ENCODE measurements at places on chromosomes 11 and 22.

GRCh38 chr11:69145050-69145380 lies 10.7 kb upstream of the SMIM38 start:
- DNase-seq: no peak

DNA sequence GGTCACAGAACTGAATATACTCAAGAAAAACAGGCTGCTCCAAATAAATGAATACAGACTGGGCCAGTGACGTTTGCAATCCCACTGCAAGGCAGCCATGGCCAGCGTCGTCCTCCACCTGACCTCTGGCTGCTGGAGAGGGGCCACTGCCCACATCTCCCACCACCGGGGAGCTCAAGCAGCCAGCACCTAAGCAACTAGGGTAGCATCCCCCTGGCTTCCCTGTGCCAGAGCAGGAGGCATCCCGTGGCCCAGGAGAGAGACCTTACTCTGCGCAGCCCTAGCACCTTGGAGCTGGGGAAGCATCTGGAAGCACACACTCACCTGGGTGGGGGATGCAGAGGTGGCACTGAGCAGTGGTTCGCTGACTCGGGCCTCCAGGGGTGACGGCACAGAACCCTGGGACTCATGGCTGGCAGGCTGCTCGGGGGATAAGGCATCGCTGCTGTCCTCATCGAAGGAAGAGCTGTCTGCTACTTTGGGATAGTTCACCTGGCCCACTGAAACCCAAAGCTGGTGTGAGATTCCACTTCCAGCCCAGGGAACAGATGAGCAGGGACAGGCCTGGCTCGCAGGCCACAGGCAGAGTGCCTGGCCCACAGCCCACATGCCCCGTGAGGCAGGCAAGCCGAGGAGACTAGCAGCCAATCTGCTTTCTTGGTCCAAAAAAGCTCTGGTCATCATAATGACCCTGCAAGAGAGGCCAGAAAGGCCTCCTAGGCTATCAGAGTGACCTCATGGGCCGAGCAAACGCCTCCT lies 53.7 kb downstream of the SGSM3 start:
- no peak for DNase-seq

DNA sequence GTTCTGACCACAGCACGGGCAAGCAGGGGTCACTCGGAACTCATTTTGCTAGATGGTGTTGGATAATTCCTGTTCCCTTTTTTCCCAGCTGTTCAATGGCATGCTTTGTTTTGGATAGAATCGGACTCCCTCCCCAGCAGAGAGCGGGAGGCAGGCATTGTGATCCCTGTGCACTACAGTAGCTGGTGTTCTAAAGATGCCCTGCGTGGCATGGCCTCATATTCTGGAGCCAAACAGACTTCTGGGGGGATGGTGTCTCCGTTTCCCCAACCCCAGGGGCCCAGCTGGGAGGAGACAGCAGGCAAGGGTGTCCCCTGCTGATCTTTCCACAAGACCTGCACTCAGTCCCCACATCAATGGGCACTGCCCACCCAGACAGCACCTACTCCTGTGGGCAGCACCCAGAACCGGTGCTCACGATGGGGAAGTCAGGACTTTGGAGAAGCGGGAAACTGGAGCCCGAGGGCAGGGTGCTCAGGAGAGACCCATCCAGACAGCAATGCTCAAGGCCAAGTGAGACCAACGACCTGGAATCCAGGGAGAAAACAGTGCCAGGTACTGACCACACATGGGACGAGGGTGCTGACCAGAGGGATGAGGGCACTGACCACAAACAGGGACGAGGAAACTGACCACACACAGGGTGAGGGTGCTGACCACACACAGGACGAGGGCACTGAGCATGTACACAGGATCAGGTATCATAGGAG lies 934.9 kb downstream of the BRD1 start:
- no peak for DNase-seq

GRCh38 chr22:38924347-38924952 lies 33.0 kb upstream of the APOBEC3A start:
- peak; percentile 78 for DNase-seq

GRCh38 chr22:39350757-39351688 lies 1.2 kb downstream of the SYNGR1 start:
- DNase-seq: no peak

- peak; percentile 68 for DNase-seq
Measured at GRCh38 chr22:20238901-20239675, 29.0 kb downstream of the RTN4R start.

DNA sequence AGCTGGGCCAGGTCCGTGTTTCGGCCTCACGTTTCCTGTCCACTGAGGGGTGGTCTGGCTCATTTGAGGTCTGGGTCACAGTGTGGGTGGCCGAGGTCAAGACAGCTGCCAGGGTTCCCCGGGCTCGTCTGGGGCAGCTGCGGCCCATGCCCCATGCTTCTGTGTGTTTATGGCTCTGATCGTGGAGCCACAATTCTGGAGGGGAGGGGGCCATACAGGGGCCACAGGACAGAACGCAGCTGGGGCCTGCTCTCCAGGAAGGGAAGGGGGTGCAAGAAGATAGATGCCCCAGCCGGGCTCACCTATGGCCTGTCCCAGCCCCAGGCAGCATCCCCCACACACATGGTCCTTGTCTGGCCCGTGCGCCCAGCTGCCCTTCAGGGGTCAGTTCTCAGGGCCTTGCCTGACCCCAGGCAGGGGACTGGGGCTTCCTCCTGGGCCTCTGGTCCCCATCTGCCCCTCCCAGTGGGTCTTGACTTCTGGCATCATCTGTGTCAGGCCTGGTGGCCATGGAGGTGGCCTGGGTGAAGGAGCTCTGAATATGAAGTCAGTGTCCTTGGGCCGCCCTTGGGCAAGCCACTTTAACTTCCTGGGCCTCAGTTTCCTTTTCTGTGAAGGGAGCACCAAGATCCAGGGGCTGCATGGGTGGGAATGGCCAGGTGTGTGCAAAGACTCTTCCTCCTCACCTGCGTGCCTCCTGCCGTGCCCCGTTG lies 8.4 kb downstream of the TSPAN32 start:
- DNase-seq: no peak

- DNase-seq: no peak
Measured at GRCh38 chr22:33894515-33894914, 25.8 kb downstream of the LARGE1 start.

DNA sequence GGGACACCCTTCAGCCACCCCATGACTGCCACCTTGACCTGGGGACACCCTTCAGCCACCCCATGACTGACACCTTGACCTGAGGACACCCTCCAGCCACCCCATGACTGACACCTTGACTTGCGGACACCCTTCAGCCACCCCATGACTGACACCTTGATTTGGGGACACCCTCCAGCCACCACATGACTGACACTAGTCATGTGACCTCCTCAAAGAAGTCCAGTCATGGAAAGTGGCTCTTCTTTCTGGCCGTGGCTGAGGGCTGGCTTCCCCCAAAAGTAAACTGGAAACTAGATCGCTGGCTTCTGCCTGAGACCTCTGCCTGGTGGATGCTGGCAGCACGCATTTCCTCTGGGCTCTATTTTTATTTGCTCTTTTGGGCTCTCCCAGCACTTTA lies 28.4 kb downstream of the ARFGAP2 start:
- DNase-seq: no peak

DNA sequence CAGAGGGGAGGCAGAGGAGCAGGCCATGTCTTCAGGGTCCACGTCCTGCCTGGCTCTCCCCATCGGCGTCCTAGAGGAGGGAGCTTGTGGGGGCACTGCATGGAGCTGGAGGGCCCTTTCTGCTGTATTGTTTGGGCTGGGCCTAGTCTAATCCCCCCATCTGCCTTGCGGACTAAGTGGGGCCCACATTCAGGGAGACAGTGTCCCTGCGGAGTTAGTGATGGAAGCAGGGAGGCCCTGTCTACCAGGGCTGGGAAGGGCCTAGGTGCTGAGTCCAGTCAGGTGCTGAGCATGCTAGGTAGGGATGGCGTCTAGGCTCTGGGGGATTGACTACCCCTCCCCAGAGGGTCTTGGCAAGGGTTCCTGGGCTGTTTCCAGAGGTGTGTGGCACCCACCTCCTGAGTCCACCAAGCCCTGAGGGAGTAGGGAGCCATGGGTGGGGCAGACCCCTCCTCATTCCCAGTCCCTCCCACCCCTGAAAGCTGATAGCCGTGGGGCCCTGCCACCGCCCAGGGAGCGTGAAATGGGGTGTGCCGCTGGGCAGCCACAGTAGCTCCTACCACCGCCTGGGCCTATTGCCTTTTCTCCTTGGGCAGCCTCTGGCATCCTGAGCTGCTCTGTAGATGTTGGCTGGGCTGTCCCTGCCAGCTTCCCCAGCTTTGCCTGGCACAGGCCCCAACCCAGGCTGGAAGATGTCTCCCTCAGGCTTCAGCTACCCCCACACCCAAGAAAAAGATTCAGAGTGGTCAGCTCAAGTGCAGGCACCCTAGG lies 1.9 kb upstream of the POLD4 start:
- DNase-seq: no peak

GRCh38 chr11:34344410-34344767 lies 13.4 kb downstream of the ABTB2 start:
- no peak for DNase-seq

DNA sequence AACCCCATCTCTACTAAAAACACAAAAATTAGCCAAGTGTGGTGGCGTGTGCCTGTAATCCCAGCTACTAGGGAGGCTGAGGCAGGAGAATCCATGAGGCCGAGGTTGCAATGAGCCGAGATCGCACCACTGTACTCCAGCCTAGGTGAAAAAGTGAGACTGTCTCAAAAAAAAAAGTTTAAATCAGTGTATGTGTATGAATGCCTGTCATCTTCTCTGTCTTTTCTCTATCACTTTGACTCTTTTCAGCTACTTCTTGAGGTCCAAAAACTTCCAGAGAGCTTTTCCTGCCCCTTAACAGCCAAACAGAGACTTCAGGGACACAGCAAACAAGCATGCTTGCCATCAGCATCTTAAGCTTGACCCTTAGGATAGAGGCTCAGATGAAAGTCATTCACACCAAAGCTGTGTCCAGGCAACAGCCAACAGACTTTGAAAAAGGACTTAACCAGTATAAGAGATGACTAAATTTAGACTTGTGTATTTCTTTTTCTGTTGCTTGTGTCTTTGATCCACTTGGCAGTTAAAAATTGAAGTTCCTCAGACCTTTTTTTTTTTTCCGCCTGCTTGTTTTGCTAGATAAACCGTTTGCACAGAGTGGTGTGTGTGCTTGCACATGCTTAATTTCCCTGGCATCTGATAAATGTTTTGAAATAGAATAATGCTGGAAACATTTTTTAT lies 151.9 kb downstream of the DBX1 start:
- DNase-seq: no peak

GRCh38 chr11:75461151-75461550 lies 28.1 kb upstream of the KLHL35 start:
- DNase-seq: no peak

All from heart right ventricle (tissue), 16 donors.